Thymus (tissue), 14 donors: ENCODE measurements at places on chromosomes 3 and 15. TPM values are rescaled to one million over a fixed set of nuclear protein-coding genes. Genes with fewer than 3 reads are reported as not detected.

DNA sequence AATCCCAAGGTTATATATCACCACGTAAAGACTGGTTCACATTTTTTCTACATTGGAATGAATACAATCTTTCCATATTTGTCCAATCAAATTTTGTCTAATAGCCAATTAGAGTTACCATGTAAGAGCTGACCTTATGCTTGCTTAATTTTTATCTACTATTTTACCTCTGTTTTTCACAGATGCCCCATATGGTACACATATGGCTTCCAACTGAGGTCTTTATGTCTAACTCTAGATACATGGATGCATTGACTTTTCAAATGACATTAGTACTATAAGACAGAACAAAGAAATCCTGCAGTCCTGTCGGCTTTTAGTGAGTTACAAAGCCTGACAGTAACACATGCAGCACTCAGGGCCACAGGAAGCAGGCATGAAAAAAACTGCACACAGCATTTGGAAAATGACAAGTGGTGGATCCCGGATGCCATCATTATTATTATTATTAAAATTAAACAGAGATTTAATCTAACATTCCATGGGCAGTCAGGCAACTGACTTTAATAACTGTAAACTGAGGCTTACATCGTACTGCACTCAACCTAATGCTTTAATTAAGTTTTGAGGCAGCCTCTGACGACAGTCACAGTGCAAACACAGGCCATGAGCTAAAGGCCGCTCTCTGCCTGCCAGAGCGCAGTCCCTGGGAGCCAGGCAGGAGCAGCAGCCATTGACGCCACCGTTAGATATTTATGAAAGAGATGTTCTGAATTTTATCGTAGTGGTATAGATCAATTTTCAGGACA lies 113.9 kb upstream of the TMCO5A start:
- DNase-seq = no peak

GRCh38 chr15:69736161-69736560 lies 283.5 kb downstream of the RPLP1 start:
- no peak for DNase-seq

GRCh38 chr15:57537072-57537471 lies 54.6 kb upstream of the MYZAP start:
- no peak for DNase-seq

DNA sequence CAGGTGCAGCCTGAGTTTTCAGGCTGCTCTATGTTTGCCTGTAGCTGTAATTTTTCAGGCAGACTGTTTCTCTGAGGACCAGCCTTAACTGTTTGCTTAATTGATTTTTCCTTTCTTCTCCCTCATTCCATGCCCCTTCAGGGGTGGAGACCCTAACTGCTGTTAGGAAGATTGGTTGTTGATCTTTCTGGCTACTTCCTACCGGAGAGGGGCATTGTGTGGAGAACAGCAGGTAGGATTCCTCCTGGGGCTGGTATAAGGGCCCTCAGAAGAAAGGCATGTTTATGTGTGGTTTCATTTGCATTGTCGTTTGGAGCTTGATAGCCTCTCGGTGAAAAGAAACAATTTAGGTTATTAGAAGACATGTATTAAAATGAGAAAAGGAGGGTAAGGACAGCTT lies 56.9 kb upstream of the GOLGA6L2 start:
- no peak for DNase-seq

- no peak for DNase-seq
These were observed 15.5 kb downstream of the WDR48 start for GRCh38 chr3:39067286-39067685.

DNA sequence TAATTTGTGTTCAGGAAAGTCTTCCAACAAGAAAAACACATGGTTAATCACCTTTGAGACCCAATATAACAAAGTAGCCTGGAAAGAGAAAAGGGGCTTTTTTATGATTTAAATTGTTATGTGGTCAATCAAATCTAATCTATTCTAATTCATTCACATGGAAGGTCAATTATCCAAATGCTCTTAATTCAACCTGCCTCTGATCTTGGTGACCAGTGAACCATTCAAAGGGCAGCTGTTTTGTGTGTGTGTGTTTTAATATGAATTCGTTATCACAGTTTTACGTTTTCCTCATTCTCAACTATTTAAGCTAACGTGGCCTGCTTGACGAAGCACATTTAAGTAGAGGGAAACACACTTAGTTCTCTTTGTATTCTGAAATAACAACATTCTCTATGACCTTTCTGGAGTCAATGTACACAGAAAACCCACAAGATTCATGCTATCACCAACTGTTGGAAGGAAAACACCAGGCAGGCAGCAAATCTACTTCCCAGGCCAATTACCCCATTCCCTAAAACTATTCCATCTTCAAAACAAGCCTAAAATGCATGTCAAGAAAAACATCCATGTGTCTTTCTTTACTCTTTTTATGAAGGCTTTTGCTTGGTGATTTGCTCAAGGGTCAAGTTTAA lies 195.4 kb downstream of the SUCLG2 start:
- no peak for DNase-seq

GRCh38 chr3:27521872-27522265 lies 37.7 kb upstream of the SLC4A7 start:
- DNase-seq = no peak

Gene MCF2L2
- 1.1 TPM for total RNA-seq

- no peak for DNase-seq
These were observed 56.0 kb upstream of the MME start for GRCh38 chr3:155024006-155024638.

DNA sequence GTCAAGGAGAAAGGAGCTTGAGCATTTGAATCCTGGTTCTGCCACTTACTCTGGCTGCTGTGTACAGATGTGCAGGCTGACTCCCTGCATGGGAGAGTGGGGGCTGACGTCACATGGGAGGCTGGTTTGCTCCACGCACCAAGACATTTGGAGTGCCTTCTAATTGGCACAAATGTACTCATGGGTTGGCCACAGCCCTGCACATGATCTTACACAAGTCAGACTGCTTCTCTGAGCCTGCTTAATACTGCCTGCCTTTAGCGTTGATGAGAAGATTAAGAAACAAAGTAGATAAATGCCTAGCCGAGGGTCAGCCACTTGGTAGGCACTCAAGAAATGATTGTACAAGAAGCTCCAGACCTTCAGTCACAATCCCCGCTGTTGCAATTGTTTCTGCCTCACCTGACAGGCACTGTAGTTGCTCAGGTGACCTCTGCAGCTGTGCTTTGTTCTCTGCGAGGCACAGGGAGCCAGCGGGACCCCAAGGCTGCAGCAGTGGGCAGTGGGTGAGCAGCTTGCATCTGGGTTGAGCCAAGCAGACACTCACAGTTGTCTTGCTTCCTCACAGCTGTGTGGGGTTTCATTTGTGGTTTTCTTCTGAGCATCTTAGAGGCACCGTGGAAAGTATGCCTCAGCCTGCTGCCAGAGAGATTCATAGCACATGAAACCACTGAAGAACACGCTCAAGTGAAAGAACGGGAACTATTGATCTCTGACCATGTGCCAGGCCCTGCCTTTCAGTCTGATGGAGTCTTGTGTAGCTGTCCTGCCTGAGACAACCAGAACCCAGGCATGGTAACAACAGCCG lies 33.1 kb downstream of the GRK7 start:
- peak; percentile 88 for DNase-seq

DNA sequence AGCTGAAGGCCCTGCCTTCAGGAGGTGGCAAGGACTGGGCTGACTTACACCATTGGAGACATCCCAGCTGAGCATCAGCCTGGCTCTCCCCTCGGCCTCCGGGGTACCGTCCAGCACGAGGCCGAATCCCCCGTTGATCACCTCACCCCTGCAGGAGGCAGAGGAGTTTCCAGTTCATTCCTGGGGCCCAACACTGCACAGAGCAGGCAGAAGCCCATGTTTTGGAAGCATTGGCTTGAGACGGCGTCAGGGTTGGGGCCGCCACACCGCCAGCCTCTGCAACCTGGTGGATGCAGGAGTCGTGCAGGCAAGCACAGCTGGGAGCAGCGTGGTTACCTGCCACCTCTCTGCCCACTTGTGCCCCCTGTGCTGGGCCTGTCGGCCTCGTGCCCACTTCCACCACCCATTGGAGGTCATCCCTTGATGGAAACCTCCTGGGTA lies 7.7 kb upstream of the ZXDC start:
- DNase-seq = no peak

- DNase-seq = no peak
These were observed 94.1 kb upstream of the PRICKLE2 start for GRCh38 chr3:64319391-64319790.

- no peak for DNase-seq
These were observed 51.8 kb downstream of the ATP8B4 start for GRCh38 chr15:50067254-50067653.

Gene ZNF660
- total RNA-seq = 3.1 TPM

Gene SLC12A1
- 0.05 TPM for total RNA-seq

- no peak for DNase-seq
These were observed 131.7 kb upstream of the AGBL1 start for GRCh38 chr15:85947936-85948335.

Gene LSG1
- total RNA-seq = 29.5 TPM

GRCh38 chr3:141507392-141508066 lies 20.7 kb downstream of the RASA2 start:
- no peak for DNase-seq

DNA sequence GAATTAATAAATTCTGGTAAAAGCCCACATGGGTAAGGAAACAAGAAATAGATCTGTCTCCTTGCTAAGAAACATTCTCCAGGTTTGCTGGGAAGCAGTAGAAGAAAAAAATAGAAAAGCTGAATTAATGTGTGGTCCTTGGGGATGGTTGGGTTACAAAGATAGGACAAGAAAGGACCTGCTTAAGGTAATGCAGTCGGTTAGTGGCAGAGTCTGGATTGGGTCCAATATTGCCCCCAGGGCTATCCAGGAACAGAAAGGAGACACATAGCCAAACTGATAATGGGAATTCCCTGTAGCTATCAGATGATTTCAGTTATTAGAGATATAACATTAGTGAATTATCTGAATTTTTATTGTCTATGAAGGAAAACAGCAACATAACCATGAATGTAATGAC lies 584.3 kb downstream of the ROBO1 start:
- DNase-seq = no peak

- DNase-seq = peak; percentile 41
These were observed 76.4 kb downstream of the BBX start for GRCh38 chr3:107598926-107599771.

Gene SLC24A5
- 0.05 TPM for total RNA-seq

- peak; percentile 55 for DNase-seq
These were observed 811 bp downstream of the SKIL start for GRCh38 chr3:170358042-170359010.

DNA sequence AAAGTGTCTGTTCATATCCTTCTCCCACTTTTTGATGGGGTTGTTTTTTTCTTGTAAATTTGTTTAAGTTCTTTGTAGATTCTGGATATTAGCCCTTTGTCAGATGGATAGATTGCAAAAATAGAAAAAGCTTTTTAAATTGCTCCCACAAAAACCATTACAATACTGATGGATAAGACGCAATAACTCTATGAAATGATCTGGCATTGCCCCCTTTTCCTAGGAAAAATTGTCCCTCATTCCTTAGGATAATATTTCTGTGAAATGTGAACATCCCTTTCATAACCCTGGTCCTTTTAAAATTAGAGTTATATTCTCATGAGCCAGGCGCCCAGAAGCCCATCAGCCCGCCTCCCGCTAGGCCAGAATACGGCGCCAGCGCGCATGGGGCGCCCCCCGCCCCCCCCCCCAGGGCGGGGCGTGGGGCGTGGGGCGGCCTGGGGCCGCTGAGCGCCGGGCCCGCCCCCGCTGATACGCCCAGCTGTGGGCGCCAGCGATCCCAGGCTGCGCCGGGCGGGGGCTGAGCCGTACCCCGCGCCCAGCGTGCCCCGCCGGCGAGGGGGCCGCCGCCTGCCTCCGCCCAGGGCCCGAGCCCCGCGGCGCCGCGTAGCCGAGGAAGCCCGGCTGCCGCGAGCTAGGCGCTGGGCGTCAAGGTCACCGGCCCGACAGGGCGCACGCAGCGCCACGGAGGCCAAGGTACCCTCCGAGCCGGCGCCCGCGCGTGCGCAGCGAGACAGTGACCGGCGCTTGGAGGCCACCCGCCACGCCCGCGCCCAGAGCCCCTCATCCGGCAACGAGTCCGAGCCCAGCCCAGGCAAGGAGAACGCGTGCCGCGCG lies 11.1 kb upstream of the ROPN1B start:
- no peak for DNase-seq

Gene FAM43A
- 3.7 TPM for total RNA-seq

GRCh38 chr3:33256249-33256648 lies 21.0 kb upstream of the FBXL2 start:
- DNase-seq = no peak

GRCh38 chr3:119238363-119238762 lies 2.3 kb downstream of the B4GALT4 start:
- DNase-seq = no peak

Gene ZNF662
- total RNA-seq = 2.8 TPM

GRCh38 chr3:98584547-98584946 lies 8.9 kb downstream of the CPOX start:
- no peak for DNase-seq

DNA sequence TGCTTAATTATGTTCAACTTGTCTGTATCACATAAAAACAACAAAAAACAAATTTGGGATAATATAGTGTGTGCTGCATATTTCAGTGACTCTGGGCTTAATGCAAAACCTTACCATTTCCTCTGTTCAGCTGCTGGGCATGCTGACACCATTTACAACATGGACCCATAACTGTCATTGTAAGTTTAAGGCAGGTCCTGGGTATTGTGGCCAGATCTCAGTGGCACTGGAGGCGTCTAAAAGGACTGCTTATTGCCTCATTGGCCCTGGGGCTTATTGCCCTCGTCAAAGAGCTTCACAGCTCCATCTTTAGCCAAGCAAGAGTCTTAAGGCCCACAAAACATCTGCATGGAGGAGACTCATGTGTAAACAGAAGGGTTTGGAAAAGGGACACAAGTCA lies 390.2 kb downstream of the NR2F2 start:
- DNase-seq = no peak

Gene LRRC31
- 0.09 TPM for total RNA-seq

DNA sequence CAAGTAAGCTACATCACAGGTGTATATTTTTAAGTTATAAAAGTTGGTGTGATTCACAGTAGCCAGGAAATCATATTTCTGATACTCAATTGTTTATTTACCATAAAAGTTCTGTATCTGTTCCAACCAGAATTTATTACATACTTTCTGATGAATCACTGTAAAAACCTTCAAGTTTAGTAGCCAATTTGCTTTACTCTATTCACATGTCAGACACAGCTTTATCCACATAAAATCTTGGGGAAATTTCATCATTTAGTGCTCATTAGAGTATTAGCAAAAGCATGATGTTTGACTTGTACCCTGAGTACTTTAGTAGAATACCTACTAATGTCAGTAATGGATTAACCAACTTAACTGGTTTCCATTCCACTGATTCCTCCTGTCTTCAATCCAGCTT lies 249.8 kb downstream of the POLQ start:
- no peak for DNase-seq

DNA sequence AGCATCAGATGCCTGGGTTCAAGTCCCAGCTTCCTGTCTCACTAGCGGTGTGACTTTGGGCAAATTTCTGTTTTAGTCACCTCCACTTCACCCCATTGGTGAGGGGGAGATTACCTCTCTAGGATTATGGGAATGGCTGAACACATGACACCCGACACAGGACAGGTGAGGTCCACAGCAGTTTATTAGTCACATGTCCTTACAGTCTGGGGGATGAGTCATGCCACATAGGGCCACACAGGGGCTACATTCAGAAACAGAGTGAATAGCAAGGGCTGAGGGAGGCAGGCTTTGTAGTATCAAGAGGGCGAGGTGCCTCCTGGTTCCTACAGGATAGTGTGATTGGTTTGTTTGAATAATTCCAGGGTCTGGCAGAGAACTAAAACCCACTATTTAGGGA lies 15.2 kb upstream of the ITGA11 start:
- DNase-seq = no peak

- DNase-seq = no peak
These were observed 10.2 kb upstream of the TGFBR2 start for GRCh38 chr3:30596152-30596551.

Gene RLBP1
- total RNA-seq = 0.14 TPM
